ENCODE measurements at places on chromosomes 11 and 22.

DNA sequence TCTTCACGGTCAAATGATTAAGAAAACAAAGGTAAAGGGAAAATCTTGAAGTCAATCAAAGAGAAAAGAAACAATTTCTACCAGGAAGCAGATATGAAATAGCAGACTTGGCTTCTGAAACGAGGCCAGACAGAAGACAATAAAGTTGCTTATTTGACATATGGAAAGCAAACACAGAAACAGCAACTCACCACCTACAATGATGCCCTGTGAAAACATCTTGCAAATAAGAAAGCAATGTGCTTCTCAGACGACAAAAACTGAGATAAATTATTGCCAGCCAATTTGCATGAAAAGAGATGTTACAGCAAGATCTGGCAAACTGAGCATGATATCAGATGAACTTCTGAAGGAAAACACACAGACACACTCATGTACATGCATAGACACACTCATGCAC is 45.9 kb upstream of the CTSC start:
- DNase-seq, result no peak

GRCh38 chr22:46795140-46795539 is 32.7 kb downstream of the TBC1D22A start:
- no peak for DNase-seq

- DNase-seq, result no peak
These were observed 14.2 kb downstream of the ATM start for GRCh38 chr11:108237058-108237481.

DNA sequence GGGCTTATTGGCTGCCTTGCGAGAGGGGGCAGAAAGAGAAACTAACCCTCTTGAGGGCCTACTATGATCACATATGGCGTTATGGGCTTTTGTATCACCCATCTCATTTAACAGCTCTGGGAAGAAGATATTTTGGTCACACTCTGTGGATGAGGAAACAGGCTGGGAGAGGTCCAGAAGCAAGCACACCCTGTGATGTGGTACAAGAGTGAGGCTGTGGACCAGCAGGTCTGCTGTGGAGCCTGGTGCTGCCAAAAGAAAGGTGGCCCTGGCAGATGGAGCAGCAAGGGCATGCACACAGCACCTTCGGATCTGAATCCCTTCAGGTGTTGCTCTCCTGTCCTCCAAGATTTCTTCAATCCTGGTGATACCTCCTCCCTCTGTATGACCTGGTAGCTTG is 64.1 kb downstream of the KCNC1 start:
- no peak for DNase-seq

- DNase-seq, result no peak
These were observed 65.5 kb upstream of the NUP160 start for GRCh38 chr11:47913529-47914244.

DNA sequence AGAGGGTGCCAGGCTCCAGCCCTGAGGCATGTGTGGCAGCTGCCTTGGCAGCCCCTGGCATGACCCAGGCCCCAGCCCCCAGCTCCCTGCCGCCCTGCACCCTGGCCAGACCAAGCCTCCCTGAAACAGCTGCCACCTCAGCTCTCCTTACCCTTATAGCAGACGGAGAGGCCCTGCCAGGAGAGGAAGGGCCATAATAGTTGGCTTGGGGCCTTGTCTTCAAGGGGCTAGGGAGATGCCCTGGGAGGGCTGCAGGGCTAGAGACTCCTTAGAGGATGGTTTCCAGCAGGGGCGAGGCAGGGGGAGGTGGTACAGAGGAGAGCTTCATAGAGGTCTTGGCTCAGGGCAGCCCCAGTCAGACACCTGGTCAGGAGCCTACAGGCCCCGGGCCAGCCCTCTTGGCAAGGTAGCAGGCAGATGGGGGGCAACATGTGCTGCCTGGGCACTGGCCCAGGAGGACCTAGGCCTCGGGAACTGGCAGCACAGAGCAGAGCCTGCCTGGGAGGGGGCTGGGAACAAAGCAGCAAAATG is 13.0 kb downstream of the SMTN start:
- no peak for DNase-seq

GRCh38 chr11:3669128-3669527 is 2.1 kb downstream of the CHRNA10 start:
- no peak for DNase-seq

DNA sequence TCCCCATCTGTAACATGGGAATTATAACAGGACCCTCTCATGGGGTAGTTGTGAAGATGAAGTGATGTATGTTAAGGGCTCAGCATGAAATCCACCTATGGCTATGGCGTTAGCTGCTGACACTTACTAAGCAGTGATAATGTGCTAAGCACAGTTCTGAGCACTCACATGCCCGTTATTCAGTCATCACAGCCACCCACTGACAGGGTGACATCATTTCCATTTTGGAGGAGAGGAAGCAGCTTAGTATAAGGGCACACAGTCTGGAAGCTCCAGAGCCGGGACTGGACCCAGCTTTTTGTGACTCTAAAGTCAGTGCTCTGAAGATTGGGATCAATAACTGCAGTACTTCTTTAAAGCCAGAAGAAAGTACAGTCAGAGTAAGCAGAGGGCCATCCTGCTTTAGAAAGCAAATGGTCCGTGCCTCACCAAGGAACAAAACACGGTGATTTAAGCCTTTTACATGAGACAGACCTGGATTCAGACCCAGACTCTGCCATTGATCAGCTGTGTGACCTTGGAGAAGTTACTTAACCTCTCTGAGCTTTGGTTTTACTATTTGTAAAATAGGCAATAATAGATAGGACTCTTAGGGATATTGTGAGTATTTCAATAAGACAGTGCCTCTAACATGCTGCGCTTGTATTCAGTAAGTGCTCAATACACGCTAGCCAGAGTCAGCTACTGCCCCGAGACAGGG is 61.5 kb downstream of the SGSM1 start:
- no peak for DNase-seq

- DNase-seq, result no peak
These were observed 64.8 kb downstream of the MIAT start for GRCh38 chr22:26722159-26722558.

GRCh38 chr22:46569848-46570695 is 32.7 kb upstream of the CELSR1 start:
- no peak for DNase-seq

DNA sequence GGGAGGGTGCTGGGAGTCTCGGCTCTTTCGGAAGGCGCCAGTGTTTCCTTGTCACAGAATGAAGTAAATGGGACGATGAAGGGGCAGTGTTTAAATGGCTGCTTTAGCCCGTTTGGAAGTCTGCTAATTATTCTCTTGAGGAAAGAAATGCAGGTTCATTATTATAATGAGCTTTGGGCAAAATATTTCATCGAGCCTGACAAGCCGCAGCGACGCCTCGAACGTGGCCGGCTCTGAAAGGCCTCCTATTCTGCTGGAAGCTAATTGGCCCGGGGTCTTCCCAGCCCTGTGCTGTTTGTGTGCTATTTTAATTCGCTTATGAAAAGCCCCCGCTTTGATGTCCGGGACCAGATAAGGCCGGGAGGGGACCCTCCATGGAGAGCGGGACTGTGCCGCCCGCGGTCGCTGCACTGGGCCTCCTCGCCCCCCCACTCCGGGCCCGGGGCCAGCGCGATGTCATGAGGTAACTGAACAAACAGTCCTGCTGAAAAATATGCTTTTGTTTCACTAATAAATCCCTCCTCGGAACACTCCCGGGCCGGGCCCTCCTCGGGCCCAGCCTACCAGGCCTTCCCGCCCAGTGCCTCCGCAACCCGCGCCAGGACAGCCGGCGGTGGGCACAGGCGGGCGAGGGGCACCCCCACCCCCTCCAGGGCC is 78.4 kb downstream of the CDKN1C start:
- no peak for DNase-seq

DNA sequence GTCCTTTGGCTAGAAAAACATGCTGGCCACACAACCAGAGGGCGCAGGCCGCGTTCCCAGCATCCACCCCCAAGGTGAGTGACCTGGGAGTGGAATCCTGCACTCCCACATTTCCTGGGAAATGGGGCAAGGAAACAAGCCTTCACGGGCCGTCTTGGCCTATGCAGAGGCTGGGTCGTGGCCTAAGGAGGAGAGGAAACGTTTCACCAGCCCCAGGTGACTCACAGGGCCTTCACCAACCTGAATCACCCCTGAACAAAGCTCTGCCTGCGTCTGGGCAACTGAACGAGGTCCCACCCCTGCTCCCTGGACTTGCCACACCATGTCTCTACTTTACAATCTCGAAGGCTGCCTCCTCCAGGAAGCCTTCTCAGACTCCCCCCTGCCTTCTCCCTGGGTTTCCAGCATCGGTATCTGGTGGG is 13.2 kb downstream of the MYH9 start:
- DNase-seq, result peak; percentile 36

GRCh38 chr11:68498321-68498720 is 37.8 kb downstream of the PPP6R3 start:
- DNase-seq, result no peak

DNA sequence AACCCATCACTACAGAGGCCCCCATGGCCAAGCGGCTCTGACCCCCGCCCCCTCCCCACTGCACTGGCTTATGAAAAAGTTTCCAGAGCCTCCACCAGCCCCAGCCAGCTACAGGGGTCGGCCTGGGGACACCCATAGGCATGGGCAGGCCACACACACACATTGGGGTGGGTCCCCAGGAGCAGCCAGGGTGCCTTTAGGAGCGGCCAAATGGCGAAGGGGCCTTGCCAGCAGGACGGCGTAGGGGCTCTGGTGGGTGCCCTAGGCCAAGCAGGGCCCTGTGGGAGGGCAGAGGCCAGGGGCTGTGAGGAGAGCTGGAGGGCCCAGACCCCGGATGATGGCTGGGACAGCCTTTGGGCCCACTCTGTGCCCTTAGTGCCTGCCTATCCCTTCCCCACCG is 10.1 kb downstream of the TSSC4 start:
- DNase-seq, result no peak

- no peak for DNase-seq
These were observed 939.7 kb downstream of the DLG2 start for GRCh38 chr11:84687433-84687832.

GRCh38 chr11:109085708-109086373 is 336.1 kb upstream of the C11orf87 start:
- DNase-seq, result no peak

GRCh38 chr11:116187026-116187425 is 585.8 kb downstream of the BUD13 start:
- DNase-seq, result no peak

DNA sequence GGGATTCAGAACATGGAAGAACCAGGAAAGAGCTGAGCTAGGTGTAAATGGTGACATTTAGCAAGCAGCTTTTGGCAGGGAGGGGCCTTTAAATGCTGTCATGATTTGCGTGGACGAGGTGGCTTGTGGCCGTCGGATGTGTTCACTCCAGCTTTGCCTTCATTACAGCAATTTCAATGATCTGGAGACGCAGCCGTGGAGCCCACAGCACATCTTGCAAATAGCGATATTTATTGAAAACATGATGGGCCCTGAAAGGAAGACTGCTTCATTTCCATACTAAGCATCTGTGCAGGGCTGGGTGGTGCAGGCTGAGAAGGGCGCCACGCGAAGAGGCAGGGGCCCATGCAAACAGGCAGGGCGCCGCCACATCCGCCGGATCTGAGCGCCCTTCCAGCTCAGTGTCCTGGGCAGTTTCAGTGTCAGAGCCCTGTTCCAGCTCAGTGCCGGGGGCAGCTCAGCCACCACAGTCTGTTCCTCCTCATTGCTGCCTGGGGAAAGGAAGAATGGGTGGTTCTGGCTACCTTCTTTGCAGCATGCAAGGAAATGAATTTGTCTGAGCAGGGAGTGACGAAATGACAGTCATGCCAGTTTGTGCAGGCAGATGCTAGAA is 111.1 kb upstream of the TTC12 start:
- DNase-seq, result no peak

GRCh38 chr22:31106001-31106571 is 1.3 kb downstream of the SELENOM start:
- DNase-seq, result no peak

GRCh38 chr11:65960824-65961266 is 689 bp upstream of the SART1 start:
- DNase-seq, result no peak

- no peak for DNase-seq
These were observed 63.0 kb downstream of the PARVG start for GRCh38 chr22:44243761-44244160.

DNA sequence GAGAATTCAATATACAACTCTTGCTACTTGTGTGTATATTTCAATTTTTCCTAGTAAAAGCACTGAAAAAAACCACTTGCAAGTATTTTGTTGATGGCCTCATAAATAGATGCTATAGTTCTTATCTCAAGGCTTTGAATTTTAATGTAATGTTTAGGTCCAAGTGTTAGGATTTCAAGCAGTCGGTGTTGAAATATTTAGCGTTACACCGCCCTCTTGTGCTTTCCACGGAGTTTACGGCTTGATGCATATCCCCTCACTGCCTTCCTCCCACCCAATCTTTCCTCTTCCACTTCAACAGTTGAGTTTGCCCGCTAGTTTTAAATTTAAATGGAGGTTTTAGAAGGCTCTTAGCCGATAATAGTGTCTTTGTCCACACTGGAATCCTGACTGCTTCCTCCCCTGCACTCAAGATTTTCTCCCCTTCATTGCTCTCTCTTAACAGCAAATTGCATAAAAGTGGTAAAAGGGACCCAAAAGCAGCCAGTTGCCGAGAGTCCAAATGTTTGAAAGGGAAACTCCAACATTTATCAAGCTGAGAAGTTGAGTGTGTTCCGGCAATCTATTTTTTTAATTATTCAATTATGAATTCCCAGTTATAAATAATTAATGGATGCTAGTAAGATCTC is 25.9 kb upstream of the HTATIP2 start:
- DNase-seq, result no peak

GRCh38 chr11:17931595-17931994 is 81.3 kb downstream of the SERGEF start:
- no peak for DNase-seq

DNA sequence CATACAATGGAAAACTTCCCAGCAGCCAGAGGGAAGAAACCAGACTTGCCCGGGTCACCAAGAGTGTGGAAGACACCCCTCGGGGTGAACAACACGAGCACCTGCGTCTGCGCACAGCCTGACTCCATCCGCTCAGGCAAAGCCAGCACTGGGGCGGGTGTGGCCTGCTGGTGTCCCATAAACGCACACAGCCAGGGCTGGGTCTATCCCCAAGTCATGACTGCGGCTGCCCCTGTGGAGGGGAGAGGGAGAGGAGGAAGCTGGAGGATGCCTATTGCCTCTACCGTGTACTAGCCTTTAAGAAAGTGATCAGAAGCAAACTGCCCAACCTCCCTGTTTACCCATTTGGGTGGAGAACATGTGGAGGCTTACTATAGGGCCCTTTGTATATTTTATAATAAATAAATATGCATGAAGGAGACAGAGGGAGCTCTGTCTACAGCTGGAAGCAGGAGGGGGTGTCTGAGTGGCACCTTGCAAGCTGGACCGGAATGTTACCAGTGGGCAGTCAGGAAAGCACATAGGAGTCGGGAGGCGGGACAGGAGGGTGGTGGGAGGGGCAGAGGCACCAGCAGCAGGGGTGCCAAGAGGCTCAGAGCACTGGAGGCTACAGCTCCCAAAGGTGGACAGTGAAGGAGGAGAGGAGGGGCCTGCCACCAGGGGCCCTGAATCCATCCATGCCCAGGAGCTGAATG is 79.6 kb downstream of the PHF21B start:
- no peak for DNase-seq

- DNase-seq, result no peak
These were observed 26.9 kb upstream of the FCHSD2 start for GRCh38 chr11:73168925-73169579.
